Heart left ventricle (tissue), 16 donors: ENCODE measurements at places on chromosomes 6 and 20. TPM values are rescaled to one million over a fixed set of nuclear protein-coding genes. Genes with fewer than 3 reads are reported as not detected.

BPIFB2 gene
- not detected for total RNA-seq

SLC22A3 gene
- total RNA-seq, result 2.4 TPM

MOG gene
- 3.4 TPM for total RNA-seq

HLA-DRA gene
- 20.0 TPM for total RNA-seq

SLC32A1 gene
- total RNA-seq, result not detected

PACSIN1 gene
- total RNA-seq, result 6.4 TPM

GRM1 gene
- total RNA-seq, result 5.4 TPM

MLN gene
- total RNA-seq, result not detected

GATA5 gene
- total RNA-seq, result 7.4 TPM

UBR2 gene
- 35.9 TPM for total RNA-seq

C20orf204 gene
- total RNA-seq, result 0.63 TPM

PNLDC1 gene
- total RNA-seq, result 0.19 TPM

HSPA1L gene
- total RNA-seq, result 3.6 TPM

IER3 gene
- total RNA-seq, result 30.7 TPM

SLC44A4 gene
- total RNA-seq, result not detected

DNAH8 gene
- total RNA-seq, result 0.50 TPM

CLVS2 gene
- total RNA-seq, result not detected

RAD21L1 gene
- total RNA-seq, result not detected

PNPLA1 gene
- not detected for total RNA-seq

GINS1 gene
- 0.31 TPM for total RNA-seq

TNF gene
- total RNA-seq, result not detected

IL20RA gene
- total RNA-seq, result 6.9 TPM

CGA gene
- not detected for total RNA-seq

TCF15 gene
- total RNA-seq, result 16.5 TPM

TUBB gene
- 233 TPM for total RNA-seq

POU5F1 gene
- 0.31 TPM for total RNA-seq

GGTLC1 gene
- total RNA-seq, result not detected

ZNF334 gene
- total RNA-seq, result 2.4 TPM

OR2H1 gene
- total RNA-seq, result not detected

TXLNB gene
- total RNA-seq, result 150 TPM

ADAM33 gene
- 3.5 TPM for total RNA-seq

SRSF12 gene
- not detected for total RNA-seq

EDN3 gene
- total RNA-seq, result not detected

HDGFL1 gene
- not detected for total RNA-seq

SLC22A23 gene
- 7.2 TPM for total RNA-seq

OR2B6 gene
- not detected for total RNA-seq
